ENCODE measurements at places on chromosomes 2 and 18.
A peak's percentile ranks its signal among the peaks of the same experiment; 100 is the strongest.

- DNase-seq = no peak
Observed at GRCh38 chr18:32907648-32908423, 135.0 kb upstream of the KLHL14 start.

DNA sequence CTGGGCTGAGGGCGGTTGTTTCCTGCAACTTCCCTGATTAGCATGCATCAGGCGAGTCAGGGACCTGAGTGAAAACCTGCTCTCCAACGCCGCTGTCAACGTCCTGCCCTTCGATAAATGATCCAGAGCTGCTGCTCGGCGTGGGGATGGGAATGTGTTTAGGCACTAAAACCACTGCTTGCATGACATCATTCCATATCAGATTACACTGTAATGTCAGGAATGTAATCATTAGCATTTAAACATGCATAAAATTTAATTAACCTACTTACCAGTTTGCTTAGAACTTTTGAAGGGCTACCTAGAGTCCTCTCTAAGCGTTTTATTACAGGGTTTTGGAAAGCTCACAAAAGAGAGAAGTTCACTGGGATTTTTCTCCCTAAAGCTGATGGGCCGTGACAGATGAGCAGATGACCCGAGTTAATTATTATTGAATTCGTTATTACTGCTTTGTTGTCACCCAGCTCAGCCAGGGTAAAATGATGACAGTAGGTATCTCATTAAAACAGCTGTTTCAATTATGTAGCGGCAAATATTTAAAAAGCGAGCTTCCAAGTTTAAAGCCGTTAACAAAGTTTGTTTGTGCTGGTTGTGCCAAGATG is 685.6 kb upstream of the SALL3 start:
- DNase-seq = no peak

DNA sequence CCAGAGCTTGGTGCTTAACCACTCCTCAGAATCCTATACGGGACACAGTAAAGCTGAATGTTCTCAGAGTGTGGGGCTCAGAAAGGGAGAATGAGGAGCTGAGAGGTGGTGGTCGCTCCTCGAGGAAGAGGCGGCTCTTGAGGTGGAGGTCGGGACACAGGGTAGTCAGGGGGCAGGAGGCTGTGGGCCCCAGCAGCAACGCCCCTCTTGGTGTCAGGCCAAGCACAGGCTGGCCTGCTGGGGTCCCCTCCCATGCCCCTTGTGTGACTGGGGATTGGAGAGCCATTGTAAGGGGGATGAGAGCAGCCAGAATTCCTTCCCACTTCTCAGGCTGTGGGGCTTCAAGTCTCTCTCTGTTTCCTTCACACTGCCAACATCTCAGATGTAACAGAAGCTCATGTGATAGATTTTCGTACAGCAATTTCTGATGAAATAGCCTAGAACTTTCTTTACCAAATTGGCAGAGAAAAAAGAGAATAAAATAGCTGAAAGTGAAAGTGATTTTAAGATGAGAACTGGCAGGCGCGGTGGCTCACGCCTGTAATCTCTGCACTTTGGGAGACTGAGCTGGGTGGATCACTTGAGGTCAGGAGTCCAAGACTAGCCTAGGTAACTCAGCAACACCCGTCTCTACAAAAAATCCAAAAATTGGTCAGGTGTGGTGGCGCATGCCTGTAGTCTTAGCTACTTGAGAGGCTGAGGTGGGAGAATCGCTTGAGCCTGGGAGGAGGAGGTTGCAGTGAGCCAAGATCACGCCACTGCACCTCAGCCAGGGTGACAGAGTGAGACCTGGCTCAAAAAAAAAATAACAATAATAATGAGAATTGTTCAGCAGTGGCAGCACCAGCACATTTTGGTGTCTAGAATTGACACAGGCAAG is 61.1 kb upstream of the RPL31 start:
- no peak for DNase-seq

GRCh38 chr2:98465456-98466226 is 21.0 kb downstream of the INPP4A start:
- peak; percentile 67 for DNase-seq

DNA sequence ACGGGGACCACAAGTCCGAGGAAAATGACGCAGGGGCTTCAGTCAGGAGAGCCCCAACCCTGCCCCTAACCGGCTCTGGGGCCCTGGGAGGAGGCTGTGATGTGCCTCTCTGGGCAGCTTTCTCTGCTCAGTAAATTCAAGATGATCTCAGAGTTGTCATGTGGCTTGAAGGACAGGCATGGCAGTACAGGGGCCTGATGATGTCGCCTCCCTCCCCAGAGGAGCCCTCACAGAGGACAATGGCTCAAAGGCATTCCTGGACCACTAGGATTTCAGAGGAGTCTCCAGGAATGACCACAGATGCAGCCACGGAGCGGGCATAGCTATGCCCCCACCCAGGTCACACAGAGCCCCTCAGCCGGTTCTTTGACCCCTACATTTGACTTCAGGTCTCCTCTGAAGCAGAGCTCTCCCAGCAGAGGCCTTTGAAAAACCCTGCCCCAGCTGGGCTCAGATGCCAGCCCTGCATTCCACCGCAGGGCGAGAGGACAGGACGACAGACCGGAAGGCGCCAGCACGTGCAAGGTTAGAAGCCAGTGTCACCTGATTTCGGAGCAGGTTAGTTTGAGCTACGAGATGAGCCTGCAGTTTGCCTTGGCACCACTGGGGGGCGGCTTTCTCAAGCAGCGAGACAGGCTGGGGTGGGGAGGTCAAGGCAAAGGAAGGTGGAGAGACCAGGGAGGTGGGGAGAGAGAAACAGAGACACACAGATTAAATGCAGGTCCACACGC is 39.2 kb downstream of the BIN1 start:
- DNase-seq = peak; percentile 45
